Stimulated activated CD4-positive, alpha-beta T cell treated with anti-CD3 and anti-CD28 coated beads, Interleukin-1b, Interleukin-23, amount 100 ng/mL, for 1 hour (primary cell): ENCODE measurements at places on chromosomes 6 and 20.

GRCh38 chr20:16069389-16070010, 503.7 kb downstream of the KIF16B start:
- no peak for DNase-seq

DNA sequence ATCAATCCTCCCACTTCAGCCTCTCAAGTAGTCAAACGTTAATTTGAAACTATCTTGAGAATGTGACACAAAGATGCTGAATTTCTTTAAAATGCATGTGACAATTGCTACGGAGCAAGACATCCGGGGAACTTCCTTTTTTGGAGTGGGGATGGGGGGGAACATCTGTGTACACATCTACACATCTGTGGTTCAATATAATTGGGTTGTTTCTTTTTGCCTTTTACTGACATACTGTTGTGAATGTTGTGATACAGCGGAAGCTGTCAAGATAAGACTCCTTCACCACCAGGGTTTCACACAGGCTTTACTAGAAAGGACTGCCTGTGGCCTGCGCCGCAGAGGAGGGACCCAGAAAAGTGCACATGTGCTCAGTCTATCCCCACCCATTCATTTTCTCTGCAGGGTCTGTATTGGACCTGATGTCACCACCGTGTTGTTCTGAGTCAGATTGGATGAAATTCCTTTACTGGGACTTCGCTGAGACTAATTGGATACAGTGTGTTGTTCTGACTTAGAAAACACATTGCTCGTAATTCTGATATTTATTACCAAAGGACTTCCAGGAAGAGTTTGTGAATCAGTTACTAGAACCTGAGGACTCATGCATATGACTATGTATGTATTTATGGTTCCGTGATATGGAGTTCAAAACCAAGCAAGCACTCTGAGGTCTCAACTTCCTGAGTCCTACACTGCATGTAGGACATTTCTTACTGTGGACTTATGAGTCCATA, 98.7 kb upstream of the SGK1 start:
- DNase-seq: no peak

DNA sequence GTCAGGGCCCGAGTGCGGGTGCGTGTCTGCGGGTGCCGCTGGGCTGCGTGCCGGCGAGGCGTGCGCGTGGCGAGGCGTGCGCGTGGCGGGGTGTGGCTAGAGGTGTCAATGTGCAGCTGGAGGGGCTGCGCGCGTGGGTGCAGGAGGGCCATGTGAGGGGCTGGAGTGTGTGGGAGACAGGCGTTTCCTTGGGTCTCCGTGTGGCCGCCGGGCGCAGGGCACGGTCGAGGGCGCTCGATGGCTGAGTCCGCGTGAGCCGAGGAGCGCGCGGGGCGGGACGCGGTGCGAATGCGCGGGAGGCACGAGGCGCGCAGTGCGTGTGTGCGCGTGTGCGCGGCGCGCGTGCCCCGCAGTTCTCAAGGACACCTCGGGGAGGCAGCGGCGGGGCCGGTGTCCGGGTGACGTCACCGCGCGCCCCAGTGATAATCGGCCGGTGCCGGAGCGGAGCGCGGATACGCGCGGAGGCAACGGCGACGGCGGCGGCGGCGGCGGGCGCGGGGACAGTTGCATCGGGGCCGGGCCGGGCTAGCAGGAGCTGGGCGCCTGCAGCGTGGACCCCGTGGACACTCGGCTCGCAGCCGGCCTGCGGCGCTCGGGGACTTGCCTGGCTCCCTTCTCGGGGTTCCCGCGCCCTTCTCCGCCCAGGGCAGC, 38.7 kb downstream of the YTHDF1 start:
- DNase-seq: no peak

- no peak for DNase-seq
Observed at GRCh38 chr20:45352729-45353128, 4.5 kb upstream of the SDC4 start.

- no peak for DNase-seq
Observed at GRCh38 chr20:603116-603640, 6.9 kb downstream of the TCF15 start.

GRCh38 chr20:44204156-44204831, 6.3 kb downstream of the OSER1 start:
- DNase-seq: no peak

GRCh38 chr20:23294166-23294565, 56.4 kb upstream of the NXT1 start:
- DNase-seq: no peak

DNA sequence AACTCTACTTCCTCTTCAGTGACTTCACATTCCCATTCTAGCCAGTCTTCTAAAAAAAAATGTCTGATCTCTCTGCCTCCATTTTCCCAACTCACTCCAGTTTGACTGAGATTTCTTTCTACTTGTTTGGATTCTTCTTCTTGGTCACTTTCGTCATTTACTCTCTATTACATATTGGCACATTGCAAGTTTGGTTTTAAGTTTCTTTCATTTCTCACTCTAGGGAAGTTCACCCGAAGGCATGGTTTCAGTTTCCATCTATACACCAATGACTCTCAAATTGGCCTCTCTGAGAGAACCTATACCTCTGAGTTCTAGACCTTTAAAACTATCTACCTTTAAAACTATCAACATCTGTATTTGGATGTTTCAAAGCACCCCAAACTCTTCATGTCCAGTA, 51.3 kb downstream of the CD109 start:
- DNase-seq: no peak

- DNase-seq: no peak
Observed at GRCh38 chr20:41654884-41655283, 36.7 kb upstream of the CHD6 start.

DNA sequence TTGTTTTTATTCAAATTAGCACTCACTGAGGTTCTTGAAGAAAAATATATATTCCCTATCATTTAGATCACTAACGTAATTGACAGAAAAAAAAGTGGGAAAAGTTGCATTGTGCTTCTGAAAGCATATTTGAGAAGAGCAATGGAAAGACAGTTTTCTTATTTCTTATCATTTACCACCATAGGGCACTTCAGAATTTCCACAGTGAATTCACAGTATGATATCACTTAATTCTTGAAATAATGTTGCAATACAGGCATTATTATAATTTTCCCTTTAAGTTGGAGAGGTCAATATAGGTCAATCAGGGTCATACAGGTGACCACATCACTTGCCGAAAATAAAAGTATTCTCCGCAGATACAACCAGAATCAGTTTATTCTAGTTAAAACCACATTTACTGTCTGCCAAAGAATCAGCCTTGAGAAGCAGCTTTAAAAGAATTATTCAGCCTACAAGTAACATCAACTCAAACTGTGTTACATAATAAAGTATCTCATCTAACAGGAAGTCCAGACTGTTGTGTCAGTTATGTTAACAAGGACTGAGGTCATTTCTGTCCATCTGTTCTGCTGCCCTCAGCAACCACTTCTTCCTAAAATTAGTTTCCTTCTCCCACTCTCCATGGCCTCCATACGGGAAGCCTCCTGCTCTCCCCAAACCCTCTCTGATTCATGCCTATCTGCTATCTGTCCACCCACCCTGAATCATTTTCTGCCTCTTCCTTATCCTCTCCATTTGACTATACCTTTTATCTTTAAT, 121.2 kb downstream of the SIM1 start:
- no peak for DNase-seq

DNA sequence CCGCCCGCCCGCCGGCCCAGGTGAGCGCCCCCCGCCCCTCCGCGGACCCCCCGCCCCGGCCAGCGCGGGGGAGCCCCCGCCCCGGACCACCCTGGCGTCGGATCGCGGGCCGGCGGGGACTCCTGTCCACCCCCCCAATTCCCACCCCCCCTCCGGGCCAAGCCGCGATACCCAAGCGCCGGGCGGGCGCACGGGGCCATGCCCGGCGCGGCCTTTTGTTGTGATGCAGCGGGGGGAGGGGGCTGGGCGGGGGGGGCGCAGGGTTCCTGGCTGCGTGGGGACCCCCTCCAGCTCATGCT, 245 bp downstream of the SRC start:
- no peak for DNase-seq

GRCh38 chr6:43021270-43022047, at the start of gene RRP36:
TSS of gene RRP36 (plus strand) at chr6:43021623. CDS start at chr6:43021655, 32 bp downstream.
- DNase-seq: peak; percentile 54

DNA sequence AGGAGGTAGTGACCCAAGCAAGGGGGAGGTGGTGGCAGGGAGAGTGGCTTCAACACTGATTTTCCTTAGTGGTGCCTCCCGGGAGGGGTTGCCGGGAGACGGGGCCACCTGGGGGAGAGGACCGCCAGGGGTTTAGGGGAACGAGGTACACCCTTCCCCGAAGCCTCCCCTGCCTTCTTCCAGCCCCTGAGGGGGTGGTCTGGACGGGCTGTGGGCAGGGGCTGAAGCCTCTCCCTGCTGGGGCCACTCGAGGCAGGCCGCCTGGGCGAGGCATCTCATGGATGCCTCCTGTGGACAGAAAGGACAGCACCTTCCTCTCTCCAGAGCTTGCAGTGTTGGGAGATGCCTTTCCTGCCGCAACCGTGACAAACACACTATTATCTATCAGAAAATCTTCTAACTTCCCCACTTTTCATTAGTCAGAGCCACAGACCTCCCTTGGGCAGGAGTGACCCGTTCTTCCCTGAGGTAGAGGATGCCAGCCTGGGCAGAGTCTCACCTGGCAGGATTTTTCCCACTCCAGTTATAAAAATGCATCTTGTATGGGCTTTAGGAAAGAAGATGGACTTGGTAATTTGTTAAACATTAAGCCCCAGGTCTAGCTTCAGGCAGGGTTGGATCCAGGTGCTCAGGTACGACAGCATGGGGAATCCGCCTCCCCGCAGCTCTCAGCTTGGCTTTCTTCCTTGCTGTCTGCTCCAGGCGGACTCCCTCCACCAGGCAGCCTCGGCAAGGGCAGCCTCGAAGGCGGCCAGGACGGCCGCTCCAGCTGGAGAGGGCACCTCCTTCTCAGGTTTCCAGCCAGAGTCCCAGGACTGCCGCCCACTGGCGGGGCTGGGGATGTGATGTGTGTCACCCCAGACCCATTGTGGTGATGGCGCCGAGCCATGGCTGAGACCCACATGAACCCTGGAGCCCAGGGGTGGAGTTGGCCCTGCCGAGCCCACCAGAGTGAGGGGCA, 11.0 kb downstream of the HRH3 start:
- DNase-seq: no peak

DNA sequence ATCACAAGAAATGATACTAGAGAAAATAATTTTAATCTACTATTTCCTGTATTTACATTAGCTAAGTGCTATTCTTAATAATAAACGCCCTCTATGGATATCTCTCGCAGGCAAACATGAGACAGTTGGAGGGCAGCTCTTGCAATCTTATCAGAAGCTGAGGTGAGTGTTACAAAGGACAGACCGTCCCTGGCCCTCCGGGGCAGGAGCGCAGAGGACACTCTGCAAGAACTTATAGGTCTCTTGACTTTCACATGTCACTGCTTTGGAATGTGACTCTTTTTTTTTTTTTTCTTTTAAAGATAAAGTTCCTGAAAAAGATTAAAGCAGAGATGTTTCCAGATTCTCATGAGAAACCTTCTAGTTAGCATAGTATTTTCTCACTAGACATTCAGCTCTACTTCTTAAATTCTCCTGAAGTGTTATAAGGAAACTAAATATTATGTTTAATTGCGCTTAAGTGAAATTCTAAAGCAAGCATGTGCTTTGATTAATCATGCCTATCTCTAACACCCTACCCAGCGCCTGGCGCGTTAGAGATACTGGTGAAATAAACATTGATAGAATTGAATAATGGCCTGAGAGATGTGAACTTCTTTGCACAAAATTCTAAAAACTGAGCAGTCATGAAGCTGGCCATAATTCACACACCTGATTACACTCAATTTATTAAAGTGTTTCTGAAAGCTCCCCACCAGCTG, 57.4 kb downstream of the SYTL3 start:
- DNase-seq: no peak

GRCh38 chr6:28789553-28790083, 134.2 kb downstream of the TRIM27 start:
- DNase-seq: no peak

DNA sequence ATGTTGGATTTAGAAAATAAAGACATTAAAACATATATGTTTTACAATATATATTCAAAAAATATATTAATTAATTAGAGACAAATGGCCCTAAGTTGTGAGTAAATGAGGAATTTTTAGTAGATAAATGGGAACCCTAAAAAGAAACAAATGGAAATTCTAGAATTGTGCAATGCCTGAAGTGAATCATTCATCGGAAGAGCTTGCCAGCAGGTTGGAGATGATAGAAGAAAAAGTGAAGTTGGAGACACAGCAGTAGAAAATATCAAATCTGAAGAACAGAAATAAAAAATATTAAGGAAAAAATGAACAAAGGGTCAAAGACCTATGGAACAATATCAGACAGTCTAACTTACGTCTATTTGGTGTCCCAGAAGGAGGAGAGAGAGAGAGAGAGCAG, 109.4 kb upstream of the NEDD9 start:
- DNase-seq: no peak

GRCh38 chr20:43539975-43540672, 18.7 kb upstream of the SGK2 start:
- DNase-seq: no peak

DNA sequence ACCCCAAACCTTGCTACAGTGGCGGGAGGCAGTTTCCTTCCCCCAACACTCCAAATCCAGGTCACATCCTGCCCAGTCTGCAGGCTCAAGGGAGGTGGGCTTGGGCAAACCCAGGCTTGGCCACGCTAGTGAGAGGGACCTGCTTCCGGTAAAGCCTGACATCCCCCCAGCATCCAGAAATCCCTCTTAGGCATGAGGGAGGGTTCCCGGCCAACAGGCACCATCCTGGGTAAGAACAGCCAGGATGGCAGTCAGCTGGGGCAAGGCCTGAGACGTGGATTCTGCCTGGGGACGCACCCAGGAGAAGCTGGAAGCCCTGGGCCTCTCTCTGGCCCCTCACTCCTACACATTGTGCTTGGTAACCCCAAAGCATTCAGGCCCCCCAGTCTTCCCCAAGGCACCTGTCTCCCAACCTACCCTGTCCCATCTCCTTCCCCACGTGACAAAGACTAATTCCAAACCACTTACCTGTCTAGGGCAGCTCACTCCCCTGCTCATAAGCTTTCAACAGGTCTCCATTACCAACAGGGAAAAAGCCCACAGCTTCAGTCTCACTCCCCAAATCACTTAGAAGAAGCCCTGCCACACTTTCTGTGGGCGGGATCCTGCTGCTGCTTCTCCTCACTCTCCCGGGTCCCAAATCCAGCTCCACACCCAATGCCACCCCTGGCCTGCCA, 2.1 kb downstream of the C20orf144 start:
- no peak for DNase-seq

- DNase-seq: no peak
Observed at GRCh38 chr6:168695701-168696100, 254.7 kb downstream of the SMOC2 start.

DNA sequence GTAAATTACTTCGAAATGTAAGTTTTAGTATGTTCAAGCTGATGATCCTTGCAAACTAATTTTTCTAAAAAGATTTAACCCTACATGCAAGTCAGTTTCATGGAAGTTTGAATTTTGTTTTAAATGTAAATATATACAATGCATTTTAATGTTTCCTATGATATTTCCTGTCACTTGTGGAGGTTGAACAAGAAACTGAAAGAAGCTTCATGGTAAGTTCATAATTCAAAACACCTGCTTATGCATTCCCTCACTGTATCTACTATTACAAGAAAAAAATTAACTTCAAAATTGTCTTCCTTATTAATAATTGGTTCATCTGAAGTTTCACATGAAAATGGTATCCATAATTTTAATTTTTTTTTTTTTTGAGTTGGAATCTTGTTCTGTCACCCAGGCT, 24.8 kb downstream of the KIF6 start:
- no peak for DNase-seq

GRCh38 chr6:44428682-44429081, 41.2 kb downstream of the CDC5L start:
- DNase-seq: no peak
